ENCODE measurements at places on chromosomes 16 and 17. TPM values are rescaled to one million over a fixed set of nuclear protein-coding genes. Genes with fewer than 3 reads are reported as not detected.

Gene MYH1
- 0.10 TPM for total RNA-seq

- no peak for DNase-seq
Measured at GRCh38 chr17:27898096-27898495, 4.9 kb upstream of the LYRM9 start.

Gene SLFN12
- 3.1 TPM for total RNA-seq

Gene CCL23
- total RNA-seq, result not detected

DNA sequence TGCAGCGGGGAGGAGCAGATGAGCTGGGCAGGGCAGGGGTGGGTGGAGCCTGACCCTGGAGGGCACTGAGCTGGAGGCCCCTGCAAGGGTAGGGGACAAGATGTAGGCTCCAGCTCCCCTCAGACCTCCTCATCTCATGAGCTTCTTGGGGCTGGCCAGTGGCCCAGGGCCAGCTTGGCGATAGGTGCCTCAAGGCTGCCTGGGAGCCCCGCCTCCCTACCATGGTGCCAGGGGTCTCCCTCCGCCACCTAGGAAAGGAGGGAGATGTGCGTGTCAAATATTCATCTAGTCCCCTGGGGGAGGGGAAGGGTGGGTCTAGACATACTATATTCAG is 3.9 kb downstream of the HIRIP3 start:
- DNase-seq, result no peak

Gene PDPK1
- 43.1 TPM for total RNA-seq

Gene FBXW10
- not detected for total RNA-seq

GRCh38 chr16:79598348-79599181 is 2.0 kb downstream of the MAF start:
- peak; percentile 72 for DNase-seq

- peak; percentile 53 for DNase-seq
Measured at GRCh38 chr17:58329035-58329809, 627 bp upstream of the TSPOAP1 start.

Gene GRB7
- total RNA-seq, result 5.1 TPM

DNA sequence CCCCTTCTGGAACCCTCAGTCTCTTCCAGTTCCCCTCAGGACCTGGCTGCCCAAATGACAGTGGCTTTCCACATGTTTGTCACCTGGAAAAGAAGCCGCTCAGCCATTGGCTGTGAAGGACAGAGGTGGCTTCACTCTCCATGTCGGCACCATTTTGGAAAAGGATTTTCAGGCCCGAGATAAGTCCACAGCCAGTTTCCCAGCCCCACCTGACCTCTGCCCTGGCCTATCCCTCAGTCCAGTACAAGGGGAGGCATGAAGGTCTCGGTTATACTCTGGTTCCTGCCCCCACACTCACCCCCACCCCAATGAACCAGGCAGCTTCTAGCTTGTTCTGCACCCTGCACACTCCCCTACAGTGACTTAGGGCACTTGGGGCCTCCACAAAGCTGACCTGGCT is 15.2 kb downstream of the AOC3 start:
- DNase-seq, result no peak

DNA sequence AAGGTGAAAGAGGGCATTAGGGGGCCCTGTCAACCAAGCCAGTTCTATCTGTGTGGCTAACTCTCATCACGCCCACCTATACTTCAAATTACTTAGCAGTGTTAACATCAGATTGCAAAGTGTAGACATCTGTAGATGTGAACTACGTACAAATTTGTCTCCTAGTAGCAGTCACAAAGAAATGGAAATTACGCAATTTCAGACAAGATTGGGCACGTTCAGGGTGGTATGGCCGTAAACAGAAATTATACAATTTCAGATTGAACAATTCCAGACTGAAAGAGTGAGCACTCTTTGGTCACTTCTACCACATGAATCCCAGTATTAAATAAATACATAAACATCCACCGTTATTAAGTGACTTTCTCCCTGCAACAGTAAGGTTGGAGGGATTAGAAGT is 592.7 kb upstream of the PSMD7 start:
- no peak for DNase-seq

Gene BIRC5
- total RNA-seq, result 0.69 TPM

Measured in left ventricle myocardium superior (tissue), 1 donor.